ENCODE measurements at places on chromosomes 3 and 15.

DNA sequence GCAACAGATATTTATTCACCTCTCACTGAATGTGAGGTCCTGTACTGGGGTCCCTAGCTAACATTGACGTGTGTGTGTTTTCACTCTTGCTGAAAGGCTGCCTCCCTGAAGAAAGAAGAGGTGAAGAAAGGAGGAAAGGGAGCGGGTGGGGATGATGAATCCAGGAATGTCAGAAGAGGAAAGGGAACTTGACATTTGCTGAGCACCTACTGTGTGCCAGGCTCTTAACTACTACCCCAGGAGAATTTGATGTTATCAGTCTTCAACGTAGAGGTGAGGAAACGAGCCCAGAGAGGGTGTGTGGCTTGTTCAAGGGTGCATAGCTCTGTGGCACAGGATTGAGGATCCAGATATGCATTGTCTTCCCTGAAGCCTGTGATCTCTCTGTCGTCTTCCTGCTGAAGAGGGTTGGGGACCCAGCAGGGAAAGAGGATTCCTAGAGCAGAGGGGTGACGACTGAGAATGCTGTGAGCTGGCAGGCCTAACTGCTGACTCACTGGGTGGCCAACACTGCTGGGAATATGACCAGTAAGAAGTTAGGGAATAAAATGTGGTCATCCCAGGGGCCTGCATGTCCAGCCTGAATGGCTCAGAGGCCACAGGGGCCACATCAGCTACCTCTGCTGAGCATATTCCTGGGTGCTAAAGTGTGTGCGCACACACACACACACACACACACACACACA is 6.6 kb upstream of the ATP2B2 start:
- DNase-seq: no peak

DNA sequence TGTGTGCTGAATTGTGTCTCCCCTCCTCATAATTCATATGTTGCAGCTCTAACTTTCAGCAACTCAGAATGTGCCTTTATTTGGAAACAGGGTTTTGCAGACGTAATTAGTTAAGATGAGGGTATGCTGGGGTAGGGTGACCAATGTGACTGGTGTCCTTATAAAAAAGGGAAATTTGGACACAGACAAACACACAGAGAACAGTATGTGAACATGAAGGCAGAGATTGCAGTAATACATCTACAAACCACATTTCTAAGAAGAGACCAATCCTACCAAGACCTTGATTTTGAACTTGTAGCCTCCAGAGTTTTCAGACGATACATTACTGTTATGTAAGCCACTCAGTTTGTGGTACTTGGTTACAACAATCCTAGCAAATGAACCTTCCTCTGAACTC is 817.8 kb downstream of the TUSC7 start:
- no peak for DNase-seq

GRCh38 chr3:85875589-85875988 is 916.8 kb downstream of the CADM2 start:
- no peak for DNase-seq

DNA sequence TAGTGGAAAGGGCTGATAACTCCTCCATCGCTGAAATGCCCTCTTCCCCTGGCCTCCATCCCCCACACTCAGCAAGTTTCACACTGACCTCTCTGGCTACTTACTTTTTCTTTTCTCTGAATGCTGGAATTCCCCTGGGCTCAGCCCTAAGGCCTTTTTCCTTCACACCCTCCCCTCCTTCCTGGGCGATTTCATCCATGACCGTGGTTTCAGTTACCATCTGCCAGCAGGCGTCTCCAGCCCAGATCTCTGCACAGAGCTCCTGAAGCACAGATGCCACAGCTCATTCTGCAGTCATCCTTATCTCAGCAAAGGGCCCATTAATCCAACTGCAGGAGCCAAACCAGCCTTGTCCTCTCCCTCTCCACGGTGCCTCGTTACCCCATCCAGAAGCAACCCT is 114.0 kb downstream of the RFTN1 start:
- DNase-seq: no peak

All from activated CD8-positive, alpha-beta T cell treated with anti-CD3 and anti-CD28 coated beads for 36 hours (primary cell).